Stimulated activated CD8-positive, alpha-beta memory T cell treated with anti-CD3 and anti-CD28 coated beads, Interleukin-15, amount 100 ng/mL, for 24 hours (primary cell): ENCODE measurements at places on chromosomes 7 and 10.

DNA sequence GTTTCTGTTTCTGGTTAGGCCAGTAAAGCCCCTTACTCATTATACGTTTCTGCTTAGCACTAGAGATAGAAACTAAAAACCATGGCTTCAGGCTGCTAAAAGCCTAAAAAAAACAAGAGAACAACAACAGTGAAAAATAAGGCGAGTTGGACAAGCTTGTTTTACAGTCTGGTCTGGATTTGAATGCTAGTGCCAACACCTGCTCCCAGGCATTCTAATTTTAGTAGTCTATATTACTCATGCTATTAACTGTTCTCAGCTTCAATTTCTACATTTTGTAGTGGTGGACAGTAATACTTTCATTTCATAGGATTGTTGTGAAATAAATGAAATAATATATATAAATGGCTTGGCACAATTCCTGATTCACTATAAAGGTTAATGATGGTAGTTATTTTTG, 108.5 kb downstream of the HBP1 start:
- DNase-seq: no peak

- DNase-seq: no peak
Observed at GRCh38 chr10:124892031-124892430, 49.9 kb upstream of the ZRANB1 start.

DNA sequence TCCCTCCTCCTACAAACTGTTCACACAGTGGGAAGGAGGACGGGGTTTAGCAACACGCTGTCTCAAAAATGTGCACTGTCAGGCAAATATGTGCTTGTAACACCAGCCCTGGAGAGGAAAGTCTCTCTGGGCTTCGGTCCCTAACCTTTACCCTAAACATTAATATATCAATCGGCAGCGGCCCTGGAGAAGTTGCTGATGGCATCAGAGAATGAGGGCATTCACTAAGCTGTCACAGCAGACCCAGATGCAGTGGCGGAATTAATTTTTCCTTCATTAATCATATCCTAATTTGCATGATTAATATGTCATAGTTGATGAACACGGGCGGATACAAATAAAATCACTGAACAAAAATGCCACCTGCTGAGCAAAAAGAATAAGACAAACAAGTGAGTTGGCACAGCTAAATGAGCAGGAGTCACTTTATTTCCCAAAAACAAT, 45.2 kb upstream of the INSIG1 start:
- DNase-seq: no peak

GRCh38 chr10:71029411-71029892, 141.1 kb upstream of the PCBD1 start:
- no peak for DNase-seq

DNA sequence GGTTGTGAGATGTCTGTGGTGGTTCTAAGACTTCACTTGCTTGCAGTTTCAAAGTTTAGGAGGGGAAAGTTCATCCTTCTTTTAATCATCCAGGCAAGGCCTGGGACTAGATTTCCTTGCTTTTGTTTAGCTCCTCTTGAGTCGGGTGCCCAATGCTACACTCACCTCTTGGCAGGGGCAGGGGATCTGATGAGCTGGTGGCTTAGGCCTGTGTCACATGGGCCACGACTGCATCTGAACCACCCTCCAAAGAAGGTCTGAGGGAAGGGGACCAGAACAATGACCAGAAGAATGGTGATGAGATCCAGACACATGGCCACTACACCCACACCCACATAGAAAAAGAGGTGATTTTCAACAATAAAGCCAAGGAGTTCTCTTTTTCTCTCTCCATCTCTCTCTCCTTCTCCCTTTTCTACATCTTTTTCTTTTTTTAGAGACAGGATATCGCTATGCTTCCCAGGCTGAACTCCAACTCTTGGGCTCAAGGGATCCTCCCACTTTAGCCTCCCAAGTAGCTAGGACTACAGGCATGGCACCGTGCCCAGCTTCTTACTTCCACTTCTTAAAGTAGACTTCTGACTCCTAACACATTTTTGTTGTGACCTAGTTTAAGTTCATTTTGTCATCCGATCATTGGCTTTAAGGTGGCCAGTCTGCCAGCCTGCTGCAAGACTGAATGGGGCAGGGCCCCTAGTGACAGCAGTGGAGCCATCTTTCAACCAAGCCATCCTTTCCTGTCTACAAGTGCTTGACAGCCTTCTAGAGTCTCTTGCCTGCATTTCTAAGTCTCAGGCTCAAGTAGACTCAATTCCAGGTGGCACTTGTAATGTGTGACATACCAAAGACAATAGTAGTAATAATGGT, 350.9 kb downstream of the RNLS start:
- no peak for DNase-seq

- DNase-seq: no peak
Observed at GRCh38 chr7:139936760-139937310, 107.8 kb downstream of the TBXAS1 start.

- DNase-seq: no peak
Observed at GRCh38 chr7:84677117-84677732, 482.6 kb upstream of the SEMA3A start.

GRCh38 chr7:131552053-131552452, 4.4 kb downstream of the PODXL start:
- DNase-seq: no peak

- no peak for DNase-seq
Observed at GRCh38 chr10:67487199-67487598, 208.8 kb downstream of the CTNNA3 start.

DNA sequence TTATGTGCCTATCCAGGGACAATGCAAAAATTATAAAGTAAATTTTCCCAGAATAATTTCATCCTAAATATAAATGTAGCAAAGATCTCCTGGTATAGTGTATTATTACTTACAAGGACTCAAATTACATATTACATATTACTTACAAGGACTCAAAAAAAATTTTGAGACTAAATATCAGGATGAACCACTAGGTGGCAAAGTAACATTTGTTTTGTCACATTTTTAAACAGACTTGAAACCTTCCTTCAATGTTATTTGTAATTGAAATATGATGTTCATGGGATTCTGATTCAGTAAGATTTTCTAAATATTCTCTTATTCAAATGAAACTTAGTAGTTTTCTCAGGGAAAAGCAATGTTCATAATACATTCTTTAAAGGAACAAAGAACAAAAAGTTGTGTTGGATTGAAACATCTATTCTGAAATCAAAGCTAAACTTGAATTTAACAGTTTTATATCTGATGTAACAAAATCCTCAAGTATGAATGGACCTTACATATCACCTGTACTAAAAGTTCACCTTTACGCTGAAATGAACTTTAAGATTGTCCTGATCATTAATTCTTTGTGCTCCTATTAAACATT, 74.3 kb upstream of the GNAI1 start:
- no peak for DNase-seq

DNA sequence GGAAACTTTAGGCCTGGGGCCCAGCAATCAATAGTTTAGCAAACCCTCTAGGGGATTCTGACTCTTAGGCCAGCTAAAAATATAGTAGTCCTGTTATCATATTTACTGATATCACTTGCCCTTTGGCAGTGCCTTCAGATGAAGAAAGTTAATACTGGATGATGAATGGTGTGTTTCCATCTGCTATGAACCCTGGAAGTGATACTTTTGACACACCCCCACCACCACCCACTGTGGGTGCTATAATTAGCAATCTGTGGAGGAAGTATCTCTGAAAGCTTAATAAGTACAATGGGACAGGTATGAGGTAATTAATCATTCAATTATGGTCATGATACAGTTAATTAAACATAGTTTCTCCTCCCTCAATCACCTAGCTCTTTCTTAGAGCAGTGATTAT, 90.4 kb upstream of the LRRTM3 start:
- DNase-seq: no peak

GRCh38 chr10:91391920-91392319, 18.2 kb upstream of the HECTD2 start:
- DNase-seq: no peak

GRCh38 chr10:128498746-128499145, 372.5 kb upstream of the MKI67 start:
- no peak for DNase-seq

GRCh38 chr10:112775381-112775780, 174.7 kb upstream of the TCF7L2 start:
- no peak for DNase-seq
